ENCODE measurements at places on chromosomes 12 and 14.

GRCh38 chr12:124556896-124557501 lies 10.4 kb downstream of the NCOR2 start:
- no peak for DNase-seq

- DNase-seq = no peak
These were observed 22.6 kb downstream of the SUDS3 start for GRCh38 chr12:118398940-118399339.

DNA sequence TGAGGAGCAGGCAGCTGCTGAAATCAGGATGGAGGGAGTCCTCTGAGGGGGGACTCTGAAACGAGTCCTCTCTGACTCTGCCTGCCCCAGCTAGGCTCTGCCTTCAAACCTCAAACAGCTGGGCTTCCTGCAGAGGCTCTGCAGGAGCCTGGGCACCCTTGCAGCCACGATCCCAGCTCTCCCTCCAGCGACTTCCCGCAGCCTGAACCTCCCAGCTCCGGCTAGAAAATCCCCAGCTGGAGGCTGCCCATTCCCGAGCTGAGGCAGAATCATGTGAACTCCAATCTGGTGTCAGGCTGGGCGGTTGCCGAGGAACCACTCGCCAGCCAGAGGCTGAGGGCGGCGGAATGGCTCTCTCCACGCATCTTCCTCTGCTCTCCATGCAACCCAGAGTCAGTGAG lies at the start of gene GPR68:
Gene GPR68, minus strand, starts transcription at position 204 of the 401 bp plus-strand sequence. CDS start 9,654 bp downstream, outside the sequence.
- peak; percentile 57 for DNase-seq

DNA sequence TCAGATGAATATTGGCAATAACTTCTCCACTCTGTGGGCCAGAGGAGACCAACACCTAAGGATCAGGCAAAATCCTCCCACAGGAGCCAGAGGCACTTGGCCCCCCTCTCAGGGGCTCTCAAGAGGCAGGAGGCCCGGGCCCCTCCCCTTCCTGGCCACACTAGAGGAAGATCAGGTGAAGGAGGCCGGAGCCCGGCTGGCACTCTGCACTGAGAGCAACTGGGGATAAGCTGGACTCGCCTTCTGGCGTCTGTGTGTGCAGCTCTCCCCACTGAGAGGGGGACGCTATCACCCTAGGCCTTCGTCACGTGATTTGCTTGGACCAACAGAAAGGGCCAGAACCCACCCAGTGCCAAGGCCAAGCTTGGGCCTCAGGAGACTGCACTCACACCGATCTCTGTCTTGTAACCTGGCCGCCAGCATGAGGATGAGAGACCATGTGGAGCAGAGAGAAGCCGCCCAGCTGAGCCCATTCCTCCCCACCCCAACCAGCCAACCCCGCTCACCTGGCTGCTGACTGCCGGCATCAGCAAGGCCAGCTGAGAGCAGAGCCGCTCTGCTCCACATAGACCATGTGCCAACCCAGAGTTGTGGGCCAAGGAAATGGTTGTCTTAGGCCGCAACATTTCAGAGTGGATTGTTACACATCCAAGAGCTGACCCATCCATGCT lies 64.0 kb downstream of the NOC4L start:
- no peak for DNase-seq

- no peak for DNase-seq
These were observed 1.9 kb downstream of the CCNB1IP1 start for GRCh38 chr14:20331053-20331613.

GRCh38 chr14:64765740-64766302 lies 61.6 kb downstream of the PLEKHG3 start:
- DNase-seq = no peak

GRCh38 chr12:13374793-13375192 lies 178.3 kb downstream of the EMP1 start:
- no peak for DNase-seq

- DNase-seq = no peak
These were observed 30.8 kb upstream of the AKAP6 start for GRCh38 chr14:32298346-32298745.

DNA sequence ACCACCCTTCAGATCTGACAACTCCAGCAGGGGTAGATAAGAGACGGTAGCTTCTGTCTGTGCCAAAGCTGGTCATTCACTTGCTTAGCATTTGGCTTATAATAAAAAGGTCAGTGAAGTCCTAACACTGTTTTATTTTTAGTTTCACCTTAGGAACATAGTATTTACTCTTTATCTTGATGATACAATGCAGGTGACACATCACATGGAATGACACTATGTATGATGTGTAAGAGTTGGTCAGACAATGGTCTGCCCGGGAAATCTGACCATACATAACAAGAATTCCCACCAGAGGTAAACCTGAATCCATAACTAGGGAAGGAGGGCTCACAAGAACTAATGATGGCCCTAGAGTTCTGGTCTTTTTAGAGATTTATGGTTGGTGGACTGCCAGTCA lies 66.6 kb downstream of the IFNG start:
- no peak for DNase-seq

DNA sequence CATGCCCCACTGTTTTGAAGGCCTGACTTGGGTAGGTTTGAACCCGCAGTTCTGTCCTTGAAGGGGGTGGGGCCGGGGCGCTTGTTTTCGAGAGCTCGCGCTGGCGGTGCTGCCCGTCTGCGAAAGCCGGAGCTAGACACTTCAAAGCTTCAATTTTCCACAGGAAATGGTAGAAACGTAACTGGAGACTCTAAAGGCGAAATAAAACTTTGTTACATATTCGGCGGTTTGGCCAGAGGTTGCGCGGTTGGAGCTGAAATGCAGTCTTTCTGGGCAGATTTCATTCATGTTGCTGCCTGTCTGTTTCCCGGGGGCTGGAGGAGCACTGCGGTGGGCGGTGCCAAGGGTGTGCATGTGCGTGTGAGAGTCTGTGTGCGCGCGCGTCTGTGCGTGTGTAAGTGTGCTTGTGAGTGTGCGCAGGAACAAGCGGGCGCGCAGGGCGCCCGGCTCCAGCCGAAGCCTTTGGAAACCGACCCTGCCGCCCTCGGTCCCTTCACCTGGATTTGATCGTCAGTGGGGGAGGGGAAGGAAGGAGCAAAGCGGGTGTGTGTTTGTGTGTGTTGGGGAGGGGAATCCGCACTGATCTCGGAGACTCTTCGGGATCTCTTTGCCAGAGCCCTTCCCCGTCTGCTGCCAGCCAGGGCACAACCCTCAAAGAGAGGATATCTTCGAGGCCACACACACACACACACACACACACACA lies 227.7 kb upstream of the CRY1 start:
- DNase-seq = no peak

GRCh38 chr12:11743423-11744409 lies 94.2 kb downstream of the ETV6 start:
- DNase-seq = no peak

DNA sequence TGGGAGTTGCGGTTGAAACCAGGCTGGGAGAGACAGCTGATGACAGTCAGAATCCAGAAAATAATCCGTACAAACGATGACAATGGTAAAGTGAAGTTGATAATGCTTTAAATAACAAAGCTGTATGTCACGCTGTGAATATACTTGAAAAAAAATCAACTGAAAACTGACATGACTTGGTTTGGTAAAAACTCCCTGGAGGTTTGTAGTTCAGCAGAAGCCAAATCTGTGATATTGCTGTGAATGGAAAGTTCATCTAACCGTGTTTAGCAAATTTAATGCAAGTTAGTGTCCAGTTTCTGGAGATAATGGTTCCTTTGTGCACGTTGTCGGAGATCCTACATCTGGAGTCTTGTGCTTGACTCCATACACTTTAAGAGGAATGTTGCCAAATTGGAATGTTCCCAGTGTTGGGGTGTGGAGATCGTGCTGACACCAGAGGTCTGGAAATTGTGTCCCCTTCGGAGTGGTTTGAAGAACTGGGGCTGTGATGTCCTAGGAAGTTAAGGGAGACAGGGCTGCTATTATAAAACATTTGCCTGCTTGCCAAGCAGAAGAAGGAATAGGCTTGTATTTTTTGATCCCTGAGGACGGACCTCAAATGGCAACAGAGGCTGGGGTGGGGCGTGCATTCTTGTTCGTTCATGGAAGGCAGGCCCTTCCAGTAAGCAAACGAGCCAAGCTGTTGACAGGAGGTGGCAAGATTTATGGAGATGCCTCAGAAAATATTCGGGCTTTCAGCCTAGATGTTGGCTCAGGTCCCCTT lies 30.6 kb downstream of the PPFIBP1 start:
- peak; percentile 13 for DNase-seq

GRCh38 chr12:22641353-22642053 lies 16.5 kb downstream of the ETNK1 start:
- DNase-seq = no peak

DNA sequence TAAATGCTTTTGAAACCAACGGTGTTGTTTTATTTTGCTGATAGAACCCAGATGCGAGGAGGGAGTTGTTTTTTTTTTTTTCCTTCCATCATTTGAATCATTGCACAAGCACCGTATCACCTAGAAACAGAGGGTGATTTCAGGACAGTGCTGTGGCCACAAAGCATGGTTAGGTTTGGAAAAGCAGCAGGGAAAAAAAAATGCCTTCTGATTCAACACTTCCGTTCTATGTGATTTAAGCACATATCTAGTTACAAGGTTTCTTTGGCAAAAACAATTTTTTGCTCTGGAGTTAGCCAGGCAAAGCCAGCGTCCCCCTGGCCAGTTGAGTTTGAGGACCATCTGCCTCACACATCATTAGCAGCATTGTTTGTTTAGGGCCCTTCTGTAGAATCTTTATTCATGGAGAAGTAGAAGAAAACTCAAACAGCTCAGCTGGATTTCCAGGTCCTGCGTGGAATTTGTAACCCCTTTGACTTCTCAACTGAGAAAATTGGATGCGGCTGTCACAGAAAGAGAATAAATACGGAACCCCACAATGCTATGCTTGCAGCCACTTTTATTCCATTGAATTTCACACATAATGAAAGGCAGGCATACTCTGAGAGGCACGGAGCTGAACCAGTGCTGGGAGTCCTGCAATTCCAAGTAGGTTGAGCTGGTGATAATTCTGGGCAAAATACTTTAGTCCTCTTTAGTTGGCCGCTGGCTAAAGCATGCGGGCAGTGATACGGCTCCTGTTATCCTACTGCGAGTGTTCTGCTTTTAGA lies 17.0 kb upstream of the WNT5B start:
- DNase-seq = no peak

DNA sequence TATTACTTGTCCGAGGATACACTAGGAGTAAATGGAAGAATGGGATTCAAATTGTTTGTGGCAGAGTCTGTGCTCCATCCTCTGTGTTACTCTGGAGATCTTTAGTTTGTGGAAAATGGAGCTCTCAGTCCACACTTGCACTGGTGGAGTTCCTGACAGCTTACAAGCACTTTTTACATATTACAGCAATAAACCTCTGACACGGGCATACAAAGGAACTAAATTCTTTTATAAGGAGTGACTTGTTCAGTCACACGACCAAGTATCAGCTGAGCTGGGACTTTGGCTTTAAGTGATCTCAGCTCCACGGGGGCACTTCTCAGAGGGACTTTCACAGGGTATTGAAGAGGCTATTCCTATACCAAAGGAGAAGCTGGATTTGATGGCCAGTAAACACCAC lies 417.5 kb downstream of the LRIG3 start:
- no peak for DNase-seq

DNA sequence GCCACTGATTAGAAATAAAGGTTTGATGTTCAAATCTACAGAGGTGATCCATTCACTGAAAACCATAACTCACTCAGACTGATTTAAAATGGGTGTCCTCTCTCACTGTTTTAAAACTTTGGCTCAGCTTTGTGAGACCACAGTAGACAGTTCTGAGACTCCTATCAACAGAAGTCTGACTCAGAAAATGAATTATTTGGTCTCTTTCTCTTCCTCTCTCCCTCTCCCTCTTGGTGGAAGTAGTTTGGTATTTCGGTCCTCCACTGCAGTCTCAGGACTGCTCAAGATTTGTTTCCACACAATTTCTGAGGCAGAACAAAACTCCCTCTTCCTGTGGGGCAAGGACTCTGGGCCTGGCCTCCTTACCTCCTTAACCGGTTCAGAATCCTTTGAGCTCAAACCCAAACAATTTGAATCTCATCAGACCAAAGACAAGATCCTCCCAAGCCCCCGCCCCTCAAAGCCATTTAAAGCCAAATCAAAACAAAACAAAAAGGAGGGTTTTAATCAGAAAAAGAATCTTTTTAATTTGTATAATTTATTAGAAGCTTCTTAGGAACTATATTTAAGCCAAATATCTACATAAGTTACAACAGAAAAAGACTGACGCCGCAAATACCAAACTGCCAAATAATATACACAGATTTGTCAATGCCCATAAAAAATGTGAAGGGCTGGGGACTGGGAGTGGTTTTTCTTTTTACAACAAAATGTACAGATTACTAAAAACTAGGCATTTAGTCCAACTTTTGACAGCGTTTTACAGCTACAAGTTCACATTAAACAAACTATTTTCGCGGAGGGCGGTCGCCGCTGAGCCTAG lies 3.9 kb downstream of the NKX2-1 start:
- DNase-seq = no peak

DNA sequence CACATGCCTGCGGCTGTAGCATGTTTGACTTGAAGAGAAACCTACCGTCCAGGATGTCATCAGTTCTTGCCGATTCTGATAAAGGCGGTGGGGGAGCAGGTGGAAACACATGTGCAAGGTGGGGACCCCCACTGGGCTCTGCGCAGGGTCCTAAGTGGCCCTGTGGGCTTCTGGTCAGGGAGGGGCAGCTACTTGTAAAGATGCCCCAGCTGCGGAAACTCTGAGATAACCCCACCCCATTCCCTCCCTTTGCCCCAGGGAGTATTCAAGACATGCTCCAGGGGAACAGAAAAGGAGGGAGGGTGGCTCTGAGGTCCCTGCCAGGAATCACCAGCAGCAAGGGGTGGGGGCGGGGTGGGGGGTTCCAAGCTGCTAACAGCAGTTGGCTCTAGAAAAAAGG lies 67.6 kb downstream of the PIWIL1 start:
- DNase-seq = no peak

DNA sequence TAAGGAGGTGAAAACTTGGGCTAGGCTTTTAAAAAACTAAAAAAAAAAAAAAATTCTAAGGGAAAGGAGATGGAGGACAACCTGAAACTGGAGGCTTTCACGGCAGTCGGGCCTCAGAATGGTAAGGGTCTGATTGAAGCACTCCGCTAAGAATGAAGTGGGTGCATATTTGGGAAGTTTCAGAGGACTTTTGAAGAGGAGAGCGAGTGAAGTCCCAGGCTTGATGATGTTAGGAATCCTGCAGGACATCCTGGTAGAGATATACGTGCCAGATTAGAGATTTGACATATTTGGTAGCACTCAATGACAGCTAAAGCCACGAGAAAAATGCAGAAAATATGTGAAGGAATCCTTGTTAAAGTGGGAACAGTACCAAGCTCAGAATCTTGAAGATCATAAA lies 186.2 kb downstream of the SNAPC1 start:
- DNase-seq = no peak

DNA sequence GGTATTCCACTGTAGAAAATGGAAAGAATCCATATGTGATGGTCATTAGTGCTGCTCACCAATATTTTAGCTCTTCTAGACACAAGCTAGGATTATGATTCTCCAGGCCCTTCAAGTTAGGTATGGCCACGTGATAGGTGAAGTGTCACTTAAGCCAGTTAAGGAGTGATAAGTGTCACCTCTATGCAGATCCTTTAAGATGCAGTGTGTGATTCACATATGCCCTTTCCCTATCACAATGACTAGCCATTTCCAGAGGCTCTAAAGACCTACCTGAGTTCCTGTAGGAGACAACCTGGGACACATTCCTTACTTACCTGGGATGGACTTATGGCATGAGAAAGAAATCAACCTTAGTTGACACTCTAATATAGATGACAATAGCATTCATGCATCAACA lies 343.2 kb downstream of the NELL2 start:
- no peak for DNase-seq

- no peak for DNase-seq
These were observed 242.1 kb upstream of the FOXN3 start for GRCh38 chr14:89658977-89659670.

- DNase-seq = no peak
These were observed 21.8 kb upstream of the SPPL3 start for GRCh38 chr12:120925740-120926563.

Measured in hepatic stellate cell (primary cell).